ENCODE measurements at places on chromosomes 2 and 18.

DNA sequence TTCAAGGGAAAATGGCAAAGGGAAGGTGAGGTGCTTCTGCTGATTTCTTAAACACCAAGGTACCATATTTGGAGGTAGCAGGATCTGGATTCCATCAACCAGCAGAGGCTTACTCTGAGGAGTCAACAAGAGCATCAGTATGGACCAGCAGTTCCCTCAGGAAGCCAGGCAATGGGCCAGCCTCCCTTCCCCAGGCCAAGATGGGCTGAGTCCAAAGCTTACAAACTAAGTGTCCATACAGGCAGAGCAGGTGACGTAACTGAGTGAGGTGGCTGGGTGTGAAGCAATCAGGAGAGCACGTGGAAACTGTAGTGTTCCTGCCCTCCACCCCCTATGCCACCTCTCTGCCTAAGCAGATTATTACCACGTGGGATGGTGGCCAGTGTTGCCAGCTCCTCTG, 134.2 kb upstream of the HNRNPA3 start:
- DNase-seq = peak; percentile 6

DNA sequence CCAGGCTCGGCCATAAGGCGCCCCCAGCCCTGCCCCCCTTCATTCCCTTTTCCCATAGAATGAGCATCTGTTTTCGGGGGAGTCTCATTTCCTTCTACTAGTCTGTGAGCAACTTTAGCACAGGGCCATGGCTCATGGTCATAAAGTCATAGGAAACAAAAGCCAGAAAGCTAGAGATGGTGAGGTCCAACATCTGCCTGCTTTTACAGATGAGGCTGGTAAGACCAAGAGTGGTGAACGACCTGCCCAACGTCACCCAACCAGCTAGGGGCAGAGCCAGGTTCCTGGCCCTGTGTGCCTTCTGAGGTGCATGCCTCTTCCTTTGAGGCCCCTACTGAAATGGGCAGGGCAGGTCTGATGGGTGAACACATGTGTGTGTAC, 212.7 kb downstream of the DYSF start:
- DNase-seq = no peak

DNA sequence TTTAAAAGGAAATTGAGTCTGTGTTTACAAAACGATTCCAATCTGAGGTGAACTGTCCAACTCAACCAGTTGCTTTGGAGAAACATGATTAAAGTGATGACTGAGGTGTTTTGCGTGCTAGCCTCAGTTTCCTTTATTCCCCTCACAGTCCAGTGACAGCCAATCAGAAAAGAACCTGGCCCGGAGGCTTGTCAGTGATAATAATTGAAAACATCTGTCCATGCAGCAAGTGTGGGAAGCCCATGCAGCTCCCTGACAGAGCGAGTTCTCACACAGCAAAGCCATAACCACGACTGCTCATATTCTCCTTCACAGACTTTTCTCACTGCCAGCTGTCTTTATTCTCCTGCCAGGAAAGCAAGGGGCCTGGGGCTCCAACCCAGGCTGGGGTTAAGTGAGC, 613.4 kb downstream of the ARHGAP15 start:
- no peak for DNase-seq

DNA sequence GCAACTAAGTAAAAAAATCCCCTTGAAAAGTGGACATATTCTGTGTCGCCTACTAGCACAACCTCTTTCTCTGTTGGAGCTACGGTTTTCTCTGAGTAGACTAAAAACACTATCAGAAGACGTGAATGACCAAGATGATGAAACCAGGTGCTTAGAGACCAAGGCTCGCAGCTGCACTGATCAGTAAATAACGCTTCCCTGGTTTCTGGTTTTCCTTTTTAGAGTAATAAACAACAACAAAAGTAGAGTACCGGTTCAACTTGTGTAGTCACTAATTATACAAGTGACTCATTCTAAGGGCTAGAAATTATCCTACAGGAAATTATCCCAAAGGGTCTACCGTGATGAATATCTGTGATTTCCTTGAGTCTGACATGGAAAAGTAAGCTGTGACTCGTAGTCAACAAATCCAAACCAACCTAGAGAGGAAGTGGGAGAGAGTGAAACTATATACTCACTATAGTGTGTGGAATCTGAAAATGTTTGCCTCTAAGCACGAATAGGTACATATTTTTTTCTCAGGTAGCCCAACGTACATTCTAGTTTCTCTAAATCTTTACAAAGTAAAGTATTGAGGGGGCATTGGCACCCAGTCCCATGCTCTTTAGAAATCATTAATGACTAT, 17.8 kb downstream of the RASGRP3 start:
- DNase-seq = peak; percentile 8

- no peak for DNase-seq
Observed at GRCh38 chr2:200158647-200159356, 147.7 kb upstream of the SPATS2L start.

GRCh38 chr2:45353879-45354278, 257.2 kb downstream of the SRBD1 start:
- DNase-seq = peak; percentile 42

DNA sequence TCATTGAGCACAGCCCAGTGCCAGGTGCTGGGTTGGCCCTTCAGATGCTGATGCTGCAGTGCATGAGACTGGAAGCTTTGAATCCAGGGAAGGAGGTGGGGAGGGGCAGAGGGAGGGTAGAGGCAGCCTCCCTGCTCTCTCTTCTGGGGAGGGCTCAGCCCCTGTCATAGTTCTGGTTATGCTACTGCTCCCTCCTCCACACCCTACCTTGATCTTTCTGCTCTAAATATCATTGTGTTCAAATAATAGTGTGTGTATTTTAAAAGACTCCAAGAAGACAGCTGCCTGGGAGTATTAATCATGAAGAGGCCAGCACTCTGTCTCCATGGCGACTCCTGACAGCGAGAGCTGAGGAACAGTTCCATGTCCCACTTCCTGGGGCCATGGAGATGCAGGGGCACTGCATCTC, 3.8 kb upstream of the EGR4 start:
- no peak for DNase-seq

DNA sequence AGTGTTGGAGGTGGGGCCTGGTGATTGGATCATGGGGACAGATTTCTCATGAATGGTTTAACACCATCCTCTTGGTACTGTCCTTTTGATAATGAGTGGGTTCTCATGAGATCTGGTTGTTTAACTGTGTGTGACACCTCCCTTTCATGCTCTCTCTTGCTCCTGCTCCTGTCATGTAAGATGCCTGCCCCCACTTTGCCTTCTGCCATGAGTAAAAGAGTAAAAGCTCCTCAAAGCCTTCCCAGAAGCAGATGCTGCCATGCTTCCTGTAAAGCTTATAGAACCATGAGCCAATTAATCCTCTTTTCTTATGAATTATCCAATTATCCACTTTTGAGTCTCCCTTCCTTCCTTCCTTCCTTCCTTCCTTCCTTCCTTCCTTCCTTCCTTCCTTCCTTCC, 317.7 kb downstream of the RDH14 start:
- no peak for DNase-seq

DNA sequence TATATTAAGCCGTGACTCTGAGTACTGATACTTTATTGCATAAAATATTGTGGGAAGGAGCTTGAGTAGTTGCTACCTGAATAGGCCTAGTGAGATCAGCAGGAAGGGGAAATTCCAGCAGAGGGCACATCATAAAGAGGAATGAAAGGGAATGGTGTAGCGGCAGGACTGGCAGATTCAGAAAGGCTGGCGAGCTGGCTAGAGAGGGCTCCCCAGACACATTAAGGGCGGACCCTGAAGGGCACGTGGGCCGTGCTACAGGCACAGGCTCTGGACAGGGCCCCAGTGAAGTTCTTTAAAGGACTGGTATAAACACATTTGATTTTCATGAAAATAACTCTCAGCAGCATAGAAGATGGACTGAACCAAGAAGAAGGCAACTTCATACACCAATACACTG, 43.0 kb downstream of the PTPN2 start:
- DNase-seq = no peak

DNA sequence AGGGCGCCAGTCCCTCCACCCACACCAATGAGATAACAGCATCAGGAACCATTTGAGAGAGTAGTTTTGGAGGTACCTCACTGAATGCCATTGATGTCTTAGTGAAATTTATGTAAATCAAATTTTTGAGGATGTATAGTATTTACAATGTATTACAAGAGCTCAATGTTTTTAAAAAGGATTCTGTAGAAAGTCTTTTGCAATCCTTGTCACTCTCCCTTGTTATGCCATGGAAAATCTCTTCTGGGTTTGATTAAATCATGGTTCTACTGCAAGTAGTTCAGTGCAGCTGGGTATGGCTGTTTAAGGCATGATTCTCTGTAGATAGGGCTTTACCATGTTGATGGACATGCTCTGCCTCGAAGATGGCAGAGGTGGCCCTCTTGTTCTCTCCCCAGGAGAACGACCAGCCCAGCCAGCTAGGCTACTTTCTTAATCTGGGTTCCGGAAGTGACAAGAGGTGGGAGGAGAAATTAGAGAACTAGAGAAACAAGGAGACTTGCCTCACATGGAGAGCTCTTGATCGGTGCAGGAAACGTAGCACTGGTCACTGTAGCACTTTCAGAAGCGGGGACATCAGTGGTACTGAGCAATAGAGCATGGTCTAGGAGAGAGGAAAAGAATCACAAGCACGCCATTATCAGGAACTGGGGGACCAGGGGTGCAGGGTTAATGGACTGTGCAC, 202.7 kb downstream of the CLIP4 start:
- no peak for DNase-seq

GRCh38 chr2:219158025-219158424, 2.6 kb downstream of the NHEJ1 start:
- DNase-seq = no peak

GRCh38 chr18:56139792-56140254, 498.6 kb downstream of the TXNL1 start:
- no peak for DNase-seq

GRCh38 chr2:220246386-220246785, 619.0 kb downstream of the SLC4A3 start:
- DNase-seq = no peak

DNA sequence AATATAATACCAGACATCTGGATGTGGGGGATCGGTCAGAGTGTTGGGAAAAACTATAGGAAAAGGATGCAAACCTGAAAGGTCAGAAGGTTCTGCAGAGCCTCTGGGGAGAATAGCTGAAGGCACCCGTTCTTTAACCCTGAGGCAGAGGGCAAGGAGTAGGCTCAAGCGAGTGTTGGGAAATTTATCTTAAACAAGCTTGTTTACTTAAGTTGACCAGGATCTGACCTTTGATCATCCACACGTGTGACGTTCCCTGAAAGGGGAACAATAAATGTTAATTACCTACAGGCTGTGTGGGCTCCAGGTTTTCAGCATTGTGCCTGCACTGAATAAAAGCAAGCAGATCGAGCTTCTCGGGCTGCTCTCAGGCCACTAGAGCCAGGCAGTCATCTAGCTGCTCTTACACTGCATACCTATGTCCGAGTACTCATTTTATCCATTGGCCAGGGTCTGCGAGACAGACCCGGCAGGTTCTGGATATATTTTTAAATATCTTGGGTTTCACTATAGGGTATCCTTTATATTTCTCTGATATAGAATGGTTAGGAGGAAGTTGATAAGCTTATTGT, 400.6 kb upstream of the CHST9 start:
- DNase-seq = no peak

- DNase-seq = no peak
Observed at GRCh38 chr18:22275706-22276333, 106.4 kb downstream of the GATA6 start.

- no peak for DNase-seq
Observed at GRCh38 chr18:23189768-23190661, 54.7 kb downstream of the CABLES1 start.

All from RWPE1 (cell line).